ENCODE measurements at places on chromosomes 2 and 18. TPM values are rescaled to one million over a fixed set of nuclear protein-coding genes. Genes with fewer than 3 reads are reported as not detected.

- no peak for DNase-seq
Measured at GRCh38 chr2:141035846-141036420, 1094.9 kb downstream of the LRP1B start.

DNA sequence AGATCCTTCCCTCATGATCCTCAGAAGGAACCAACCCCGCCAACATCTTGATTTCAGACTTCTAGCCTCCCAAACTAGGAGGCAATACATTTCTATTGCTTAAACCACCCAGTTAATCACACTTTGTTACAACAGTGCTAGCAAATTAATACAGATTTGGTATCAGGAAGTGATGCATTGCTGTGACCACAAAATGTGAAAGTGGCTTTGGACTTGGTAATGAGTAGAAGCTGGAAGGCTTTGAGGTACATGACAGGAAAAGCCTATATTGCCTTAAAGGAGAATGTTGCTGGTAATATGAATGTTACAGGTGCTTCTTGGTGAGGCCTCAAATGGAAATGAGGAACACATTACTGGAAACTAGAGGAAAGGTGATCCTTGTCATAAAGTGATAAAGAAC, 260.3 kb downstream of the SATB2 start:
- DNase-seq = no peak

DNA sequence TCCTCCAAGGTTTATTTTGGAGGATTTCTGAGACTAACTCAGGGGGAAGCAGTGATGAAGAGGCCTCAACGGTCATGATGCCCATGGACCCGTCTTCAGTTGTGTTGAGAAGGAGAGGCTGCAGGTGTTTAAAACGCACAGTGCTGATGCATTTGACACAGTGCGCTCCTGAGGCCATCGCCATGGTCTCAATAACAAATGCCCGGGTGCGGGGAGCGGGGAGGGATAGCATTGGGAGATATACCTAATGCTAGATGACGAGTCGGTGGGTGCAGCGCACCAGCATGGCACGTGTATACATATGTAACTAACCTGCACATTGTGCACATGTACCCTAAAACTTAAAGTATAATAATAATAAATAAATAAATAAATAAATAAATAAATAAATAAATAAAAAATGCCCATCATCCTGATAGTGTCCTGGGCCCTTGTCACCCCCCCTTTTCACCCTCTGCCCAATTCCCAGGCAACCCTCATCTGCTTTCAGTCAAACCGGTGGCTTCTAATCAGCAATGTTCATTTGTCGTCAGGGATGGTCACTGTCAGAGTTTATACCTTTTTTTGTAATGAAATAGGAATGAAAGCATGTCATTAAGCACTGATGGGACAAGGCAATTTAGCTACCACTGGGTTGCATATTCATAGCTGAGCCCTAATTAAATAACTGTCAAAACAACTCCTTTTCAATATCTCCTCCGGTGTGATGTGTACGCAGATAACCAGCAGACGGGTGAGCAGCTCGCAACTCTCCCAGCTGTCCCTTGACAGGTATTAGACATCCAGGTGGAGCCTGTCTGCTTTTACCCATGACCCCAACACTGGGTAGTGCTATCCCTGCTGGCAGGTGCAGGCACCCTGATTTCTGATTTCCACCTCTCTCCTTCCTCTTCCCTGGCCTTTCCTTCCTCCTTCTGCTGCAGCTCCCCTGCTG, 95.9 kb downstream of the KCNF1 start:
- DNase-seq = no peak

DNA sequence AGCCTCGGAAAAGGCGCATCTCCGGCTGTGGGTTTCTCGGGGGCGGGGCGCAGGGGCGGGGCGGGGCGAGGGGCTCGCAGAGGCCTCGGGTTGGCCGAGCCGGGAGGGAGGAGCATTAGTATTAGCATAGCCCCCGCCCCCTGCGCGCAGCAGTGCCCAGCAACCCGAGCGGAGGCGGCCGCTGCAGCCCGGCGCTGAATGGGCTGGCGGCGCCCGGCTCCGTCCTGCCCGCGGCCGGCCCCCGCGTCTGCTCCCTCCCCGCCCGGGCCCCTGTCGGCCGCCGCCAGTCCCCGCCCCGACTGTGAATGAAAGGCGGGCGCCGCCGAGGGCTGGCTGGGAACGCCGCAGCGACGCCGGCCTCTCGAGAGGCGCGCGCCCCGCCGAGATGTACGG, at the start of gene EFR3B:
Gene EFR3B (plus strand): TSS at position 149 of the 393 bp plus-strand sequence. CDS start 237 bp downstream, at position 386.
- DNase-seq = peak; percentile 95

DNA sequence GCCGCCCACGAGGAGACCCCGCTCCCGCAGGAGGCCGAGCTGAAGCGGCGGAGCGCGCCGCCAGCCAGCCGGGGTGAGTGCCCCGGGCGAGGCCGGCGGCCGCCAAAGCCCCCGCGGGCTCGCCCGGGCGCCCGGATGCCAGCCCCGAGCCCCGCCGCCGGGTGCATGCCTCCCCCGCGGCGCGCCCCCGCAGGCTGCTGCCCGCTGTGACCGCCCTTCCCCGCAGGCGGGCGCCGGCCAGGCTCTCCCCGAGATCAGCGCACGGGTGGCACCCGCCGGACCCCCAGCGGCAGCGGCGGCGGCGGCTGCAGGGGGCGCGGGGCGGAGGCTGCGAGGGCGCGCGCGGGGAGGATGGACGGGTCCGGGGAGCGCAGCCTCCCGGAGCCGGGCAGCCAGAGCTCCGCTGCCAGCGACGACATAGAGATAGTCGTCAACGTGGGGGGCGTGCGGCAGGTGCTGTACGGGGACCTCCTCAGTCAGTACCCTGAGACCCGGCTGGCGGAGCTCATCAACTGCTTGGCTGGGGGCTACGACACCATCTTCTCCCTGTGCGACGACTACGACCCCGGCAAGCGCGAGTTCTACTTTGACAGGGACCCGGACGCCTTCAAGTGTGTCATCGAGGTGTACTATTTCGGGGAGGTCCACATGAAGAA, 470 bp downstream of the KCNF1 start:
- no peak for DNase-seq

- DNase-seq = no peak
Measured at GRCh38 chr18:980586-980985, 75.9 kb downstream of the ADCYAP1 start.

The ANO7 gene
- total RNA-seq = 1.0 TPM

- no peak for DNase-seq
Measured at GRCh38 chr18:46034230-46034629, 37.8 kb downstream of the PSTPIP2 start.

The CDKL4 gene
- 0.25 TPM for total RNA-seq

GRCh38 chr2:181036445-181036844, 56.0 kb downstream of the UBE2E3 start:
- DNase-seq = no peak

DNA sequence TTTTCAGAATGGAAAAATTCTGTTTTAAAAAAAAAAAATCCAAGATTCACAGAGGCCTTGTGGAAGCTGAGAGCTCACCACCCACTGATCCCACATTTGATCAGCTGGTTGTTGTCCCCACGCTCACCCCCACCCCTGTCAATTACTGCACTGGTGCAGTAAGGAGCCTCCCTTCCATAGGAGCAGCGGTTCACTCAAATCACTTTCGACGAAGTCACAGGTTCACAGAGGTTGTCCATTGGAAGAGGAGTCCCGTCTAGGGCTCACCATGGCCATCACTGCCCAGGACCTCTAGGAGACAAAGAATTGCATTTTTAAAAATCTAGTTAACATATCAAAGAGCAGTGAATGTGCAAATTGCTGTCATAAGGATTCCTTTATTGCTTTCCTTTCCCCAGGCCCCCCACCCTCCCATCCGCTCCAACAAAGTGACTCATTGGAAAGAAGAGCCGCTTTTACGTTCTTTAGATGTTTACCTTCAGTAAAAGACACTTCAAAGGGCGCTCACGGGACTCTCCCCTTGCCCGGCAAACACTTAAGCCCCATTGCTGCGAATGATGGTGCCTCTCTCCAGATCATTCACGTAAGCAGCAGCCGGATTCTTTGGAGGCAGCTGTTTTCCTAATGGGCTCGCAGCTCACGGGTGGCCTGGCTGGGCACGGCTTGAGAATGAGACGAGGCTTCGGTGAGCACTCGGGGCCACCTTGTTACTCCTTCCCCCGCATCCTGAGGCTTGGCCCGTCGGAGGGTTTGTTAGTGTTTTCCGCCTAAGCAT, 165.5 kb upstream of the SALL3 start:
- no peak for DNase-seq

The HOXD10 gene
- total RNA-seq = 7.8 TPM

The CGREF1 gene
- total RNA-seq = 5.1 TPM

DNA sequence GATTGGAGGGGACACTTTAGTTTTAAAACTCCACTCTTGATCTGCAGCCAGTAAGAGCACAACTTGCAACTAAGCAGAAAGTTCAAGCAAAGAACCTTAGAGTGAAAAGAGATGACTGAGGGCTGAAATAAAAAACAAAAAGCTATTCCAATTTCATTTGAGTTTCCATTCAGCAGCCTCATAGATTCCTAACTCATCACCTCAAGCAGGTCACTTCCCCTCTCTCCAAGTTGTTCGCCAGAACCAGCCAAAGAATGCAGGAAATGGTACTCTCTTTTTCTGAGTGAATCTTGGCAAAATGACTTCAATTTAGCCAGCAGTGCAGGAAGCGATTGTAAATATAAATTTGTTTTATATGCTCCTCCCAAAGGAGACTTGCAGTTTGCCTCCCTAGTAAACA, 213.3 kb downstream of the SETBP1 start:
- DNase-seq = no peak

DNA sequence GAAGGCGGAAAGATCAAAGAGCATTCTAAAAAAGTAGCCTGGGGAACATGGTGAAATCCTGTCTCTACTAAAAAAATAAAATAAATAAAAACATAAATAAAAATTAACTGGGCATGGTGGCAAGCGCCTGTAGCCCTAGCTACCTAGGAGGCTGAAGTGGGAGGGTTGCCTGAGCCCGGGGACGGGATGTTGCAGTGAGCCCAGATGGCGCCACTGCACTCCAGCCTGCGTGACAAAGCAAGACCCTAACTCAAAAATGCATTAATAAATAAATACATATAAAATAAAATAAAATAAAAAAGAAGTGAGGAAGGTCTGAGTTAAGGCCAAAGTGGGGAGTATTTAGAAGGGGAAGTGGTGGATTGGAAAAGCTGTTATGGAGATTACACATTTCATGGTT, 1.3 kb upstream of the PSMD14 start:
- no peak for DNase-seq

DNA sequence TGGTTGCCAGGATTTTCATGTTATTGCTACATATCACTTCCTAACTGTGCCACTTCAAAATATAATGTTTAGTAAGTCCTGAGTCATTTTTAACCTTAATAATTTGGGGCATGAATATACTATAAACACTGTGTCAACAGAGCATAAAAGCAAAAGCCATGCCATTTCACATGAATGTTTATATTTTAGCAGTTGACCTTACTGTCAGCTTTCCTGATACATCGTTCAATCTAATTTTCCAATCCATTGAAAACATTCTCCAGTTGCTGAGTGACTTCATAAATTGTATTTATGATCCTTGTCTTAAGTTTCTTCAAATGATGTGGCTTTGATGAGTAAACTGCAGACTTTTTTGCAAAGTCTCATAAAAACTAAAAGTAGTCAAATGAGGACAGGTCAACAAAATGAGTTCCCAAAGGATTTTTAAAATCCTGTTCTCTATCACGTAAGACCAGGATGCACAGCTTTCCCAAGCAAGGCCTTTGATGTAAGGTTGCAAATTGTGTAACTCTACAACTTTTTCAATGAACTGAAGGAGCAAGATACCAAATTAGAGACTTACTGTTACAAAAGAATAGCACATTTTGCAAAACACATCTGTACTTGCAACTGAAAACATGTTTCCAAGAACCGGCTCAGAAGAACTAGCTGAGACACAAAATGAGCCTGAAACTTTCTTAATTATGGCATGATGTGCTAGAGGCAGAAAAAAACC, 117.7 kb downstream of the SATB2 start:
- no peak for DNase-seq

The LONRF2 gene
- total RNA-seq = not detected

- DNase-seq = no peak
Measured at GRCh38 chr2:42937171-42937875, 144.9 kb upstream of the HAAO start.

DNA sequence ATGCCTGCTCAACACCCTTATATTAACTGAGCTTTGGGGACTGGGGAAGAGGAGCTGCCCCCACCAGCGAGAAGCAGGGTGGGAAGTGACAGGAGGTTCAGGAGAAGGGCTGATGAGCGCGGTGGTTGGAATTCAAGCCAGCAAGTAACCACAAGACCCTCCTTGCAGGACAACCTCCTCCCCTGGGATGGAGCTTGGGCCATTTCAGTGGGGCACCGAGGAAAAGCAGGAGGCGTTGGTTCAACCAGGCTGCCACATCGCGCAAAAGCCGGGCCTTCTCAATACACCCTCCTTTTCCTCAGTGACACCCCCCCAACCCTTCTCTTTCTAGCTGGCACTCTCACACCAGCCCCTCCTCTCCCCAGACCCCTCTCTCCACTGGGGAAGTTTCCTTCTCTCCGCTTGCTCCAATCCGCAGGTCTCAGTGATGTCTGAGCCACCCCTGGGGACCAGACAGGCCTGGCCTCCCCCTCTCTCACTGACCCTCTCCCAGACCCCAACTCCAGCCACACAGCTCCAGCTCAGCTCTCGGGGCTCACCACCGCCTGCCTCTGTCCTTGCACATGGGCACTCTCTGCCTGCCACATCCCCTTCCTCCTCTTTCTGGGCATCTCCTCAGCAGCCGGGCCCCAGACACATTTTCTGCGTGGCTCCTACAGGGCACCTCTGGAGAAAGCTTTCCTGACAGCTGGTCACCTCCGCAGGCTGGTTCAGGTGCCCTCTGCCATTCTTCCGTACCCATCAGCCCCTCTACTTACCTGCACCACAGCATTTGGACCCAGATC, 44.5 kb downstream of the KCNF1 start:
- DNase-seq = no peak

DNA sequence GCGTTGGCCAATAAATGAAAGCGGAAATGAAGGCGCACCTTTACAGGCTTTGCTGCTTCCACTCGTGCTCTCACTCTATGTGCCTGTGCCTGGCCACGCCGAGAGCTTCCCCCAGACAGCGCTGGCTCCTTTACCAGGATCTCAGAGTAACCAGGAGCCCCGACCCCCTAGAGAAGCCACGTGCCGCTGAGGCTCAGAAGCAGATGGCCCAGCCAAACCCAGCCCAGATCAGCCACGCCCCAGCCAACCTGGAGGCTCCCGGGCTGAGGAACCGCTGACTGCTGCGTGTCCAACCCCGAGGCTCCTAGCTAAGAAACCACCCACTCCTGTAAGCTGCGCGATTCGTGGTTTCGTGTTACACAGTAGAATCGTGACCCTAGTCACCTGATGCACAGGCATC, 199.3 kb downstream of the NCK2 start:
- no peak for DNase-seq

The DLX2 gene
- not detected for total RNA-seq

- no peak for DNase-seq
Measured at GRCh38 chr2:236597629-236598028, 28.0 kb downstream of the ACKR3 start.

The GCG gene
- total RNA-seq = not detected

DNA sequence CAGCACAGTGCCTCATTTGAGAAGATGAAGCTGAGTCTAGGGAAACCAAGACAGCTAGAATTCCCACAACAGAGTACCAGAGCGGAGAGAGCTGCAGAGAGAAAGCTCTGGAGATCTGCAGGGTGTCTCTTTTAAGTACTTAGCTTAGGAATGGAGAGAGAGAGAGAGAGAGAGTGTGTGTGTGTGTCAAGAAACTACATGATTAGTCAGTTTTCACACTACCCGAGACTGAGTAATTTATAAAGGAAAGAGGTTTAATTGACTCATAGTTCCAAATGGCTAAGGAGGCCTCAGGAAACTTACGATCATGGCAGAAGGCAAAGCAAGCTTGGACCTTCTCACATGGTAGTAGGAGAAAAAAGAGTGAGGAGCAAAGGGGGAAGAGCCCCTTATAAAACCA, 64.0 kb downstream of the HIBCH start:
- DNase-seq = no peak

GRCh38 chr2:217066510-217067270, 206.8 kb upstream of the TNP1 start:
- no peak for DNase-seq

All from dermis microvascular lymphatic vessel endothelial cell (primary cell).